Central memory CD8-positive, alpha-beta T cell (primary cell): ENCODE measurements at places on chromosomes 11 and 22.

- DNase-seq: no peak
Measured at GRCh38 chr22:50576070-50576469, 2.2 kb downstream of the CPT1B start.

GRCh38 chr11:17490938-17491337 lies 14.3 kb upstream of the ABCC8 start:
- DNase-seq: no peak

GRCh38 chr11:66685276-66686099 lies 7.8 kb upstream of the RBM4B start:
- DNase-seq: no peak

DNA sequence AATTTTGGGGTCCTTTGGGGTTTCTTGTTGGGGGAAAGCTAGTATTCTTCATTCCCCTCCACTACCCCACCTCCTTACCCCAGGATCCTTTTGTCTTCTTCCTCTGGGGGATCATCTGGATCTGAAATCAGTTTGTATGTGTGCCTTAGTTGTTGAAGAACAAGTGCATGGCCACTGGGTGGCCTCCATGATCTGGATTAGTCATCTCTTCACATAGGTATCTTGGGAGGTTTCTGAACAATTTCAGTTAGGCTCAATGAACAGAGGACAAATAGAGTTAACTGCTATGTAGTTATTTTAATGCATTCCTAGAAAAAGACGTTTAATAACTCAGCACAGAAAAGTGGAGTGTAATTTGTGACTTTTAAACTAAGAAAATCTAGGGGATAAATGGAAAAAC lies 7.1 kb upstream of the VWA5A start:
- no peak for DNase-seq

DNA sequence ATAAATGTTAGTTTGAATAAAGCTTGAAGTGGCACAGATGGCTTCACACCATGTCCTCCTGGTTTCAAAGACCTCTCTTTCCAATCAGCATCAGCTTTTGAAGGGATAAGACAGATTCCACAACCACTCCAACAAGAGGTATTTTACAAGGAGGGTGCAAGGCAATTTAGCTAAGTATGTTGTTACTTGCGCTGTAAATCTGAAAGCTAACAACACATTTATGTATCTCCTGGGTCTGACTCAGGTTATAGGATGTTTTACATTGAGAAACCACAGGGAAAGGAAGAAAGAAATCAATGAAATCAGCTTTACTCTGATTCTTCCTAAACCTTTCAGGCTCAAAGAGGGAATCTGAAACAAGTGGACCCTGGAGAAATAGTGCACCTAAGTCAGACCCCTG lies 12.1 kb downstream of the CWC15 start:
- DNase-seq: no peak

- no peak for DNase-seq
Measured at GRCh38 chr22:33958741-33959140, 38.5 kb upstream of the LARGE1 start.

GRCh38 chr11:18384157-18384641 lies 10.2 kb upstream of the LDHA start:
- DNase-seq: no peak

DNA sequence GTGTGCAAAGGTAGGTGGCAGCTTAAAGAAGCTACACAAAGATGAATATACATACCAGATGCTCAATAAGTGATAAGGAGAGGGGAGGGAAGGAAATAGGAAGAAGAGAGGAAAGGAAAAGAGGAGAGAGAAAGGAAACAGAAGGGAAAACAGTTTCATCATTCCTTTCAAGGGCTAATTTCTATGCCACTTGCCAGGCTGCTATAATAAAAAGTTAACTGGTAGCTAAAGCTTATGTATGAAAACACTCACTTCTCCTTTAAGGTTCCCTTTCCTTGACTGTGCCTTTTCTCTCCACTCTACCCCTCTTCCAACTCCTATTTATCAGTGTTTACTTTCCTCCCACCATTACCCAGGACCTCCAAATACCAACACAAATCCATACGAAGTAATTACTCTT lies 347.9 kb downstream of the DLG2 start:
- no peak for DNase-seq

DNA sequence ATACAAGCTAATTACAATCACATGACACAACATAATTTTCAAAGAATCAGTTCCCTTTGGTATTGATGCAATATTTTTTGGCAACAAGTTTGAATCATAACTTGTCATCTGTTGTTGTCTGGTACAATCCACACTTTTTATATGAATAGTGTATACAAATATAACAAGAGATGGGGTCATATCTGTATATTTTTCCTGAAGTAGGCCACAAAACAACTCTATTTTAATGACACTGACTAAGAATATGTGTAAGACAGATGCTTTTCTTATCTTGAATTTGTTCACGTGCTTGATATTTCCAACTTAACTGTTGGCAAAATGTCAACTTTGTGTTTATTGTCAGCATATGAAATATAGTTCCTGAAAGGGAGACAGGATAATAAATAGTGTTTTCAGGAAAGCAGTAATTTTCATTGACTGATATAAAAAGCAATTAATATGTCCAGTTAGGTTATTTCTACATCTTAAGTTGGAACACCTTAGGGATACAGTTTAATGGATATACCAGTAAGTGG lies 27.9 kb downstream of the NOX4 start:
- DNase-seq: no peak

GRCh38 chr11:63769042-63769713 lies 603 bp upstream of the ZFTA start:
- no peak for DNase-seq

GRCh38 chr11:124219126-124219525 lies 21.8 kb upstream of the OR8G1 start:
- no peak for DNase-seq

- DNase-seq: no peak
Measured at GRCh38 chr22:48084041-48084728, 1321.7 kb downstream of the TBC1D22A start.

GRCh38 chr11:8937659-8938058 lies 4.9 kb upstream of the C11orf16 start:
- DNase-seq: no peak

- no peak for DNase-seq
Measured at GRCh38 chr22:17942721-17943120, 81.6 kb downstream of the MICAL3 start.

- no peak for DNase-seq
Measured at GRCh38 chr11:86062719-86063118, 6.2 kb downstream of the PICALM start.

DNA sequence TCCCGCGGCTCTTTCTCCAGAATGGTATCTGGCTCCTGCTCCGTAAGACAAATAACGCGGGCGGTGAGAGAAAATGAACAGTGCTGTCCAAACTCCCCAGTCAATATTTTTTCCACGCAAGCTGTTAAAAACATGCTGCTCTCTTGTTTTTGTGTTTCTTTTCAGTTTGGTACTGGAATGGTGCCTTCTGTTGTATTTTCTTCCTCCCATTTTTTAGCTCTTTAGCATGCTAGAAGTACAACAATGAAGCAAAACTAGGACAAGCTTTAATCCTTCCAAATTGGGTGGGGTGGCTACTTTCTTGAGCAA lies 599 bp upstream of the PPP2R1B start:
- no peak for DNase-seq

DNA sequence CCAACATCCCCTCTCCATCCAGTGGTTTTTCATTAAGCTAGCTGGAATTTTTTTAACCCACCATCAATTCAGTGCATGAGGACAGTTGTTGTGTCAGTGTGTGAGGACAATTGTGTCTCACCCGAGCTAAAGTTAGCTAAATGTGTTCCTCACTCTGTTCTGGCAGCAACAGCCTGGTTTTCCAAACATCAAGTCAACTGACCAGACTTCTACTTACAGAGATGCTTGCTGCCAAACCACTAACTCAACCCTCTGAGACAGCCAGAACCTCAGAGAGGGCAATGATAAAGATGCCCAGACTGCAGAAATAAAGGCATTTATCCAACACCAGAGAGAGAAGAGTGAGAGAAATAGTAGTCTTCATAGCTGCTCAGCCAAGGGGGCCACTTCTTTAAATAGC lies 6.7 kb downstream of the PAMR1 start:
- no peak for DNase-seq

DNA sequence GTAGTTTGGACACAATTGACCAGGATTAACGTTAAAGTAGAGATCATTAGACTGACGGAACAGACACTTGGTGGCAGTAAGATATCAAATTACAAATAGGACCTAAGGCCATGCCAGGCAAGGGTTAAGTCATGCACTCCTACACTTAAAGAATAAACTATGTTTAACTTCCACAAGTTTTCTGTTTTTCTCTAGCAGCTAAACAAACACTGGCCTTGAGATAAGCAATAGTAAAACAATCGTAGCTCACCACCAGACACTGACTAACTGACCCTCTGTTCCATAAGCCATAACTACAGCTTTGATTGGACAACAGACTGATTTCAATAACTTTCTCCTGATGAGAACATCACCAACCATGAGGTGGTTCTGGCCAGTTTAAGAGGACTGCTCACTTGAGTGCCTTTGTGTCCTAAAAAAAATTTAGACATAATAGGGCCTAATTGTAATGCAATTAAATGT lies 2.0 kb upstream of the CEP126 start:
- DNase-seq: no peak

DNA sequence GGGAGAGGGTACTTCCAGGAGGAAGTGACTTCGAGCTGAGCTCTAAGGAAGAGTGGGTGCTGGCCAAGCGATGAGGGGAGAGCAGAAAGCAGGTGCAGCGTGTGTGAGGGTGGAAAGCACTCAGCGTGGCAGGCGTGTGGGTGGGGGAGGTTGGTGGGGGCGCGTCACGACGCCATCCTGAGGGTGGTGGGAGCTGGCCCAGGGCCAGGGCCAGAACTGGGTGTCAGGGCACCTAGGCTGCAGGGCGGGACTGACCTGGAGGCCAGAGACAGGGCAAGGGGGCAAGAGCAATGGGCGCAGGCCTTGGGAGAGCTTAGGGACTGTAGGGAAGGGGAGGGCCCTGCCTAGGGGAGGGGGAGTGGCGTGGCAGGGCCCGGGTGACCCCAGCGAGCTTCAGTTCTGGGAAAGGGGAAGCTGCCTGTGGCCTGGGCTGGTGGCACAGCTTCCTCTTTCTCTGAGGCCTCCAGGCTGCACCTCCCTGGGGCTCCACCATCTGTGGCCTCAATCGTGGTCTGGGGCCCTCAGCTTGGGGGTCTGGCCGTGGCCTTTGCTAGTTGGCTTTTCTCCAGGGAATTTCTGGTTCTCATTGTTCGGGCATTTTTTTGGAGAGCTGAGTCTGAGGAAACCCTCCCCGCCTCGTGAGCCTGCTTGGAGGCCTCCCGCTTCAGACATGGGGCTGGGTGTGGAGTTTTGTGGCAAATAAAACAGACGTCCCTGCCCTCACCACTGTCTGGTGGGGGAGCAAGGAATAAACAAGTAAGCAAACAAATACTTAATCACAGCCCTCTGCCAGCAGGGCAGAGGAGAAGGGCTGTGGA lies 8.9 kb downstream of the RELT start:
- DNase-seq: no peak

DNA sequence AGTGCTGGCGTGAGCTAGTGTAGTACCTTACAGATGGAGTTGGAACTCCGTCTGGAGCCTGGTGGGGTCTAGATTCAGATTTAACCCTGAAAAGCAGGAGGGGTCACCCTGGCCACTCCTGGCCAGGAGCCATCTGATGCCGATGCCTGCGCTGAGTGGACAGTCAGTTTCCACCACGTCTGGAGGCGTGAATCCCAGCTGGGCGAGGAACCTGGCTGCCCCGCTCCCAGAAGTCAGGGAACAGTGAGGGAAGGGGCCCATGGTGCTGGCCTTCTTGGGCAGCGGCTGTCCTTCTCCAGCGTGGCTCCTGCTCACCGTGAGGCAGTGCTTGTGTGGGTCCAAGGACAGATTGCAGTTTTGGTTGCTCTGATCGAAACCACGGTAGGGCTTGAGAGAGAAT lies 76.3 kb downstream of the PARVB start:
- no peak for DNase-seq

- DNase-seq: no peak
Measured at GRCh38 chr11:74377689-74378088, 20.5 kb downstream of the PGM2L1 start.

GRCh38 chr11:44066732-44067141 lies 667 bp downstream of the ACCS start:
- no peak for DNase-seq

DNA sequence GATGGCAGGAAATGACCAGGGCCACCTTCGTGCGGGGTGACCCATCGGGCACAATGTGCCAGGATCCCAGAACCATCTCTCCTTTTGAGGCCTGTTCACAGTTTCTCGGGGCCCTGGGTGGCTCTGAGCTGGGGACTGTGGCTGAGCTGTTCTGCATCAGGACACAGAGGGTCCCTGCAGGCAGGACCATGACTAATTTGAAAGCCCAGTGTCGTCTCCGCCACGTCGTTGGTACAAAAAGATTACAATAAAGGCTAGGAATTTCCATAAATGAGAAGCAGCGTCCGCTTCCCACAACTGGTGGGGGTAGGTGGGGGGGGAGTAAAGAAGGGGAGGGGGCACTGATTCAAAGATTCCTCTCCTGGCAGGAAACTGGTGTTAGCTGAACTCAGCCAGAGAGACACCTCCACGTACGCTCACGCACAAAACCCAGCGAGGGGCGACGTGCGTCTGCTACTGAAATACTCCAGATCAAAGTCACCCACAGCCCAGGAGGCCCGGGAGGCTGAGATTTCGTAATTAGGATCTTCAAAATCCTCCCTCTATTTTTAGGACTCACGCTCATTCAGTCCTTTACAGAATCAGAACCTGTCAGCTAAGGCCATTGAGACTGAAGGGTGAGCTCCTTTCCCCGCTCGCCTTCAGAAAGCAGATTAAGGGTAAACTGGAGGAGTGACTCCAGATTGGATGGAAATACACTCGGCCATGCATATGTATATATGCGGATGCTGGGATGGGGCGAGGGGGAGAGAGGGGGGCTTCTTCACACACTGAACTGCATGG lies 11.0 kb downstream of the MN1 start:
- no peak for DNase-seq

DNA sequence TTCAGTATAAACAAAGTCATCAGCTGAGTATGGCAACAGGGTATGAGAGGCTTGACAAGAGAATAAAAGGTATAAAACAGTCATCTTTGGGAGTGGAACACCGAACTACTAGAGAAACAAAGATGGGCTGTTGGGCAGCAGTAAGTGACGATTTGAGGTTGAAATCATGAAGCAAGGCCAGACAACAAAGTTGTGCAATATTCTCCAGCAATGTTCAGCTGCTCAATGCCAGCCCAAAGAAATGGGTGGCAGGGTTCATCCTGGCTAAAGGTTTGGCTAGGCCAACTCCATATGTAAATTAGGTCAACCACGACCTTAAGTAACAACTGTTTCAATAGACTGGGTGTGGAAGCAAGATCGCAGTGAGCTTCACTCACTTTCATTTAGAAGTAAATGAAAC lies 6.2 kb downstream of the APIP start:
- no peak for DNase-seq

DNA sequence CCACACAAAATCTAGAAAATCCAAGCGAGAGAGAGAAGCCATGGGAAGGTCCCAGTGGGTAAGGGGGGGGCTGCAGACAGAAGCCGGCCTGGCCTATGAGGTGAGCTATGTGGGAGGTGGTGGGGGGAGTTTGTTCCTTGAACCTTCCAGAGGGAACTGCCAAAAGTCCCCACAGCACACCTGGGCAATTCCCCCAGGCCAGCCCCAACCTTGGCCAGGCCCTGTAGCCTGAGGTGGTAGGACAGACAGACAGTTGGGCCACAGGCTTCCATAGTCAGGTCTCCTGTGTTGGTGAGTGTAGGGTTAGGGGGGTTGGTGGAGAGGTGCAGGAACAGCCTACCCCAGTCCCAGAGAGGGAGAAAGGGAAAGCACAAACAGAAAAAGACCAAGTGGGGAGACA lies 39.0 kb downstream of the LMO1 start:
- DNase-seq: no peak
